H1 (cell line): ENCODE measurements at places on chromosomes 3 and 15. TPM values are rescaled to one million over a fixed set of nuclear protein-coding genes. Genes with fewer than 3 reads are reported as not detected.

- DNase-seq, result no peak
- no peak overlapping the region for H3K4me3 ChIP-seq
- no peaks in the 10 kb centered on the region for H3K27me3 ChIP-seq
- H3K36me3 ChIP-seq, result no peaks in the 10 kb centered on the region
- no peaks in the 10 kb centered on the region for H3K4me1 ChIP-seq
Observed at GRCh38 chr3:162103808-162104207, 607.2 kb downstream of the OTOL1 start.

TAGLN3 gene
- total RNA-seq, result 7.2 and 7.5 TPM in 2 replicates

ELP6 gene
- total RNA-seq, result 49.6 and 51.1 TPM in 2 replicates

LYZL4 gene
- total RNA-seq, result not detected in 2 replicates

DNAH12 gene
- total RNA-seq, result not detected in 2 replicates
